Esophagus squamous epithelium (tissue), 5 donors: ENCODE measurements at places on chromosomes 5 and 9. TPM values are rescaled to one million over a fixed set of nuclear protein-coding genes. Genes with fewer than 3 reads are reported as not detected.

DNA sequence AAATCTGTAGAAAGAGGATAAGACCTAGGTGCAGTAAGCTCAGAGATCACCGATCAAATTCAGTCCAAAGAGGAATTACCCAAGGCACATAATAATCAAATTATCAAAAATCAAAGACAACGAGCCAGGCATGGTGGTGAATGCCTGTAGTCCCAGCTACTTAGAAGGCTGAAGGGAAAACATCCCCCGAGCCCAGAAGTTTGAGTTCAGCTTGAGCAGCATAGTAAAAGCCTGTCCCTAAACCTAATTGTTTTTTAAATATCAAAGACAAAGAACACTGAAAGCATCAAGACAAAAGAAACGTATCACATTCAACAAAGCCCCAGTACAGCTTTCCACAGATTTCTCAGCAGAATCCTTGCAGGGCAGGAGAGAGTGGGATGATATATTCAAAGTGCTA, 122.9 kb downstream of the CEP120 start:
- DNase-seq = no peak

- no peak for DNase-seq
Observed at GRCh38 chr5:2685651-2686272, 65.7 kb downstream of the IRX2 start.

The TAF11L10 gene
- not detected for total RNA-seq

GRCh38 chr9:124197177-124198095, 60.3 kb upstream of the NEK6 start:
- no peak for DNase-seq

GRCh38 chr9:69134412-69134811, 39.7 kb upstream of the TJP2 start:
- DNase-seq = no peak

The RPP25L gene
- total RNA-seq = 37.4 TPM

The CCL27 gene
- total RNA-seq = not detected

The GRM6 gene
- not detected for total RNA-seq

GRCh38 chr9:134434894-134435506, 108.7 kb downstream of the RXRA start:
- DNase-seq = no peak

GRCh38 chr9:93681269-93682154, 105.1 kb downstream of the PHF2 start:
- DNase-seq = no peak

- no peak for DNase-seq
Observed at GRCh38 chr5:150599917-150600511, 40.4 kb upstream of the SYNPO start.

The VDAC1 gene
- 151 TPM for total RNA-seq

The ZDHHC11B gene
- total RNA-seq = 3.3 TPM

DNA sequence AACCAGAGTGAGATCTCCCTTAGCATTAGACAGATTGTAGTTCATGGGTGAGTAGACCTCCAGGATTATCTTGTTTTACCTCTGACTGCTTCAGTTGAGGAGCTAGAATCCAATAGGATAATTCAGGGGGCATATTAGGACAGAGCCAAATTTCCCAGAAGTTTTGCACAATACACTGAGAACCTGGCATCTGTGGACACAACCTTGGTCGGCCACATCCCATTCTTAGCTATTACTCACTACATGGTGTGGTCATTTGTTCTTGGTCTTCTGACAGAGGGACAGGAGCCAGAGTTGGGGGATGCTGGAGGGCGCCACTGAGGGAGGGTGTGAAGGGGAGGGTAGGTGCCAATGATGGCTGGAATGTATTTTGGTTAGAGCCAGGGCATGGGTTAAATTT, 66.6 kb downstream of the NPR3 start:
- no peak for DNase-seq

The FBP1 gene
- 3.0 TPM for total RNA-seq

DNA sequence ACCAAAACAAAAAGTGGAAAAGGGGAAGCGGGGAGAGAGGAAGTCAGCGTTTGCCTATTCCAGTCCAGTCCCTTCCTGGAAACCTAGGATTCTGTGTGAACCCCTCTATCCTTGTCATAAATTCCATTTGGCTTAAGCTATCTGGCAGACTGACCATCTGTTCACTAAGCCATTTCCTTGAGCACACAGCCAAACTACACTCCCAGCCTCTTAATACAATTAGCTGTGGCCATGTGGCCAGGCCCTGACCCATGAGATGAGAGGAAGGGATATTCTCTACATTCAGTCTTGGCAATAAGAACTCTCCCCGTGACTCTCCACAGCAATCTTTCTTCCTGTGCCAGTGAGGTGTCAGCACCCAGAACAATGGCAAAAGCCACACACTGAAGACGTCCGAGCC, 424.8 kb downstream of the TLE1 start:
- no peak for DNase-seq

DNA sequence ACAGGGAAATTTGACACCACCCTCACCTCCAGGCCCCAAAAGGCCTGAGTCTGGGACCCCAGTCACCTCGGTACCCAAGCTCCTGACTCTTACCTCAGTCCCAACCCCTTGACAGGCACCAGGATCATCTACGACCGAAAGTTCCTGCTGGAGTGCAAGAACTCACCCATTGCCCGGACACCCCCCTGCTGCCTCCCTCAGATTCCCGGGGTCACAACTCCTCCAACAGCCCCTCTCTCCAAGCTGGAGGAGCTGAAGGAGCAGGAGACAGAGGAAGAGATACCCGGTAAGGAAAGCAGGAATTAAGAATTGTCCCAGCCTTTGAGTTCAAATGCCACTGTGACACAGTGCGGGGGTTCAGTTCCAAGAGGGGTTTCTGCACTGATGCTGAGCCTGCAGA, 1.3 kb downstream of the EIF4EBP3 start:
- no peak for DNase-seq

- no peak for DNase-seq
Observed at GRCh38 chr5:122498163-122498562, 186.1 kb downstream of the SNCAIP start.

The BARHL1 gene
- not detected for total RNA-seq

DNA sequence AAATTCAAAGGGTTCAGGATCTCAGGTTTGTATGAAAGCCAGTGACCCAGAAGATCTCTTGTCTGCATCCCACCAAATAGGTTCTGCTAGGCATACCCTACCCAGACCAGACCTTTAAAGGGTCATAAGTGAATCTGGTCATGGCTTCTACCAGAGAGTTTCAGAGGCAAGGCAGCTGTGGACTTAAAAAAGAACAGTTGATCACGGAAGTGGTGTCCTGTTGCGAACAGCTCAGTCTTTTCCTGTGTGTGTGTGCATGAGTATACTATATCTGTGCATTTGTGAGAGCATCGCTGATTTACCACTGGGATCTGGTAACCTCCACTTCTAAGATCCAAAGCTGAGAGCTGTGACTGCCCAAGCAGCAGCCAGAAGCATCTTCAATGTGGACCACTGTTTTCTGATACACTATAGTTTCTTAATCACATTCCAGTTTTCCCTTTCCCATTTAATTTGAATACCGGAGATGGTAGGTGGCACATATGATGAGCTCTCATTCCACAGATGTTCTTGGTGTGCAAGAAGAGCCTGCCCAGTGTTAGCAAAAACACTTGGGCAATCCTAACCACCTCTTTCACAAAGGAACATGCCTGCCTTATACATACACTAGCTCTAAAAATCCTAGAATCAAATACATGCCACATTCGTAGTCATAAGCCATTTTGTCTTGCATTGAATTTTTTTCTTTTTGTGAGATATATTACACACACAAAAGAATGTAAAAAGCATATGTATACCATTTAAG, 36.2 kb upstream of the OR2S2 start:
- DNase-seq = no peak

- no peak for DNase-seq
Observed at GRCh38 chr9:93655621-93656425, 79.4 kb downstream of the PHF2 start.

DNA sequence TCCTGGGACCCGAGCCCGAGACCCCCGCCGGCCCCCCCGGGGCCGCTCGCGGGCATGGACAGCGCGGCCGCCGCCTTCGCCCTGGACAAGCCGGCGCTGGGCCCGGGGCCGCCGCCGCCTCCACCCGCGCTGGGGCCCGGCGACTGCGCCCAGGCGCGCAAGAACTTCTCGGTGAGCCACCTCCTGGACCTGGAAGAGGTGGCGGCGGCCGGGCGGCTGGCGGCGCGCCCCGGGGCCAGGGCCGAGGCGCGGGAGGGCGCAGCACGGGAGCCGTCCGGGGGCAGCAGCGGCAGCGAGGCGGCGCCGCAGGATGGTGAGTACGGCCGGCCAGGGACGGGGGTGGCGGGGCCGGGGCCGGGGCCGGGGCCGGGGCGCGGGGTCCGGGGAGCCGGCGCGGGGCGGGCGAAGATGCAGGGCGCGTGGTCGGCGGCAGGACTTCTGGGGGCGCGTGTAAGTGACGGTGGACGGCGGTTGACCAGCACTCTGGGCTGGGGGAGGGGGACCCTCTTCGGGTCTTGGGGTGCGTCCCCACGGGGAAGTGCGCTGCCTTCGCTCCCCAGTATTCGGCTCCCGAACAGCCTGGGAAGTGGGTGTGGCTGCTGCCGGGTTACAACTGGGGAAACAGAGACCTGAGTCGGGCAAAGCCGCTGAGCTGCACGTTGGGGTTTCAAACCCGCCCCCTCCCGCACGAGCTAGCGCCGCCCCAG, 520 bp downstream of the PRRX2 start:
- no peak for DNase-seq

The IFNA2 gene
- not detected for total RNA-seq

DNA sequence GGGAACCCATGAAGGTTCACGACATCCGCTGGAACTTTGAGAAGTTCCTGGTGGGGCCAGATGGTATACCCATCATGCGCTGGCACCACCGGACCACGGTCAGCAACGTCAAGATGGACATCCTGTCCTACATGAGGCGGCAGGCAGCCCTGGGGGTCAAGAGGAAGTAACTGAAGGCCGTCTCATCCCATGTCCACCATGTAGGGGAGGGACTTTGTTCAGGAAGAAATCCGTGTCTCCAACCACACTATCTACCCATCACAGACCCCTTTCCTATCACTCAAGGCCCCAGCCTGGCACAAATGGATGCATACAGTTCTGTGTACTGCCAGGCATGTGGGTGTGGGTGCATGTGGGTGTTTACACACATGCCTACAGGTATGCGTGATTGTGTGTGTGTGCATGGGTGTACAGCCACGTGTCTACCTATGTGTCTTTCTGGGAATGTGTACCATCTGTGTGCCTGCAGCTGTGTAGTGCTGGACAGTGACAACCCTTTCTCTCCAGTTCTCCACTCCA, 7.6 kb downstream of the GPX3 start:
- DNase-seq = no peak

DNA sequence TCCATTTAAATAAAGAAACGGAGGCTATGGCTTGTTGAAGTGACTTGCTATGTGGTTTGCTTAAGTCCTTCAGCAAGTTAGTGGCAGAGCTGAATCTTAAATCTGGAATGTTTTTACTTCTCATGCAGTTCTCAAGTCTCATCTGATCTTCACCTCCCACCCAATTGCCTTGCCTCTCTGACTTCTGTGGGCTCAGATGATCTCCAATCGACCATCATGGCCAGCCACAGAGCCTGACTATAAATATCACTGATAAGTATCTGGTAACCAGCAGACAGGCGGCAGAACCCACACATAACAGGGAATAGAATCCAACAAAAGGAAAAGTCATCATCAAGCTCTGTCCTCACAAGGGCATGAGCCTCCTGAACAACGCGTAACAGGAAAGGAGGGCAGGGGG, 149.9 kb downstream of the FAM114A2 start:
- DNase-seq = no peak

GRCh38 chr9:134437403-134438194, 111.3 kb downstream of the RXRA start:
- no peak for DNase-seq

The DPP7 gene
- 58.2 TPM for total RNA-seq

DNA sequence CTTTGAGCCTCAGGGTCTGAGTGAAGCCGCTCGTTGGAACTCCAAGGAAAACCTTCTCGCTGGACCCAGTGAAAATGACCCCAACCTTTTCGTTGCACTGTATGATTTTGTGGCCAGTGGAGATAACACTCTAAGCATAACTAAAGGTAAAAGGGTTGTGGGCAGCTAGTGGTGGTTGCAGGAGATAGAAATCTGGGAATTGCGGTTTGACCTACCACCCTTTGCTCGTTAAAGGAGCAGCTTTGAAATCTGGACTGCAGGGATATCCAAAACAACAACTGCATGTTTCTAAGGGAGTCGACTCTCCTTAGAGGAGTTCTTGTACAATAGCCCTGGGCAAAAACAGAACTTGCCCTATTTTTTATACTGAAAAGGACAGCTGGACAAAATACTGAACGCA, 19.0 kb downstream of the ABL1 start:
- DNase-seq = no peak

- no peak for DNase-seq
Observed at GRCh38 chr9:112558476-112558875, 71.8 kb downstream of the KIAA1958 start.

DNA sequence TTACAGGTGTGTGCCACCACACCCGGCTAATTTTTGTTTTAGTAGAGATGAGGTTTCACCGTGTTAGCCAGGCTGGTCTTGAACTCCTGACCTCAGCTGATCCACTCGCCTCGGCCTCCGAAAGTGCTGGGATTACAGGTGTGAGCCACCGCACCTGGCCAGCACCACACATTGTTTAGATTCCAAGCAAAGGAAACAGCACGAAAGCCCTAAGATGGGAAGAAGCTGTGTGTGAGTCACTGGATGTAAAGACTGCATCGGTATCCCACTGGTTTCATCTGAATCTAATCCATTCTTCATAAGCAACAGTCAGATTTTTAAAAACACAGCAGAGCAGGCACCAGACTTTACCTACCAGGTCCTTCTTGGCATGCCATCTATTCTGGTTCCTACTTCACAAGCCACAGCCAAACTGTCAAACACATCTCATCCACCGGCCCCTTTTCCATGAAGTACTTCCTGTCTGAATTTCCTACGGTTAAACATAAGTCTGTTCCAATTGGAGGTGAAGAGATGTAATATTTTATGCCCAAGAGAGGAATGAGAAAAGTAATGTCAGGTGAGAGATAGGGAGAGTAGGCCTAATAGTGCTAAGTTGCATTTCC, 17.4 kb downstream of the UBTD2 start:
- DNase-seq = no peak

- DNase-seq = no peak
Observed at GRCh38 chr9:98482226-98482625, 226.5 kb downstream of the GABBR2 start.

- DNase-seq = no peak
Observed at GRCh38 chr9:129836311-129837007, 1.2 kb downstream of the USP20 start.

GRCh38 chr5:133906303-133906702, 62.1 kb downstream of the C5orf15 start:
- no peak for DNase-seq

DNA sequence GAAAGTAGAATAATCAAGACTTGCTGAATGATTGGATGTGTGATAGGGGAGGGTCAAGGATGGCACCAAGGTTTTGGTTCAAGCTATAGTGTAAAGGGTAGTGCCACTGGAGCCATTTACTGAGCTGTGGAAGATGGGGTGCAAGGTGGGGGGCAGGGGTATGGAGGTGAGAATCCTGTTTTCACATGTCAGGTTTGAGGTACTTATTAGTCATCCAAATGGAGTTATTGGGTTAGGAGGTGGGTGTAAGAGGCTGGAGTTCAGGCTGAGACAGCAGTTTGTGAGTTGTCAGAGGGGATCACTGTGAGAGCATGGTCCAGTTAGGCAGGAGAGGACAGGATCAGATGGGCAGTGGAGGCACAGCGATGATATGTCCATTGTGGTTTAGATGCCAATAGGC, 8.9 kb downstream of the PCBD2 start:
- DNase-seq = no peak
